Stimulated activated CD8-positive, alpha-beta memory T cell treated with anti-CD3 and anti-CD28 coated beads, Interleukin-15, amount 100 ng/mL, for 4 hours (primary cell): ENCODE measurements at places on chromosomes 6 and 20.

DNA sequence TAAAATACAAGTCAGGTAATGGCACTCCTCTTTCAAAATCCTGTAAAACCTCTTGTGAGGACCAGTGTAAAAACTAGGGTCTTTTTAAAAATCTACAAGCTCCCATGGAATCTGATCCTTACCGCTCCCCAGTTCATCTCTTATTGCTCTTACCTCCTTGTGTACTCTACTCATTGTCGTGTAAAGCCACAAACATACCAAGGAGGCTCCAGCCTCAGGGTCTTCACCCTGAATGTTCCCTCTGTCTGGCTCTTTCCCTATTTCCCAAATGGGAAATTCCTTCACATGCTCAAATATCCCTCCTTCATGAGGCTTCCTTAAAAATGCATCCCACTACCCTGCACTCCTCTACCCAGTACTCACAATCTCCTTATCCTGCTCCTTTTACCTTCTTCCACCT is 67.1 kb downstream of the TASP1 start:
- no peak for DNase-seq

GRCh38 chr20:45087097-45087790 is 13.7 kb downstream of the KCNS1 start:
- no peak for DNase-seq

DNA sequence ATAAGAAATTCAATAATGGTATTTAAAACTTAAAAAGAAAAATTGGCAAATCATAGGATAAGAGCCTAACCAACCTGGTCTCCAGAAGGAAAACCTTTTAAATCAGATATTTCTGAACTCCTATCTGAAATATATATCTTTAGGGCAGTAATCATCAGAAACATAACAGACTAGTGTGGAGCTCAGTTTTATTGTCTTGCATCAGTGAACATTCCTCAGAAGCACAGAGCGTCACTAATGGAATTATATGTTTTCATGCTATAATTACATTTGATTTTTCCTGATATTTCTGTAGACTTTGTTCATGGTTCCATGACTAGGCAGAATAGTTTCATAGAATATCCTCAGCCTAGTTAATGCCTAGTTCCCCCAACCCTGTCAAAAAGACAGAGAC is 262.2 kb downstream of the EYA4 start:
- no peak for DNase-seq

- no peak for DNase-seq
Measured at GRCh38 chr20:57313951-57314350, 15.7 kb upstream of the SPO11 start.

GRCh38 chr6:31725502-31726350 is 2.6 kb downstream of the MPIG6B start:
- no peak for DNase-seq

GRCh38 chr6:142945446-142946180 is 637 bp upstream of the HIVEP2 start:
- DNase-seq = peak; percentile 41

DNA sequence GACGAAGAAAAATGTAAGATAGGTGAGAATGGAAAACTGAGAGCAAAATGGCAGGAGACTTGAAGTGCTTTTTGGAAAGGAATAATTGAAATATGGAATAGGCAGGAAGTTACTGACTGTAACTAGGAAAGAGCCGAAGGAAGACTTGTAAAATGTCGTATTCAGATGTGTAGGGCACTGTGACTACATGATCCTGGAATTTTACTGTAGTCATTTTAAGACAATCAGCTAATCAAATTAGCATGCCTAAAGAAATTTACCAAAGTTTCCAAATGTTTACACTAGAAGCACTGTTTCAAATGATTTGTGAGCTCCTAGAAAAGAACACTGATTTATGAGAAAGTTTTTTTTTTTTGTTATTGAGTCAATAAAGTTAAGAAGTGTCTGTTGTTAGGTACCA is 21.2 kb upstream of the ADIG start:
- DNase-seq = no peak

DNA sequence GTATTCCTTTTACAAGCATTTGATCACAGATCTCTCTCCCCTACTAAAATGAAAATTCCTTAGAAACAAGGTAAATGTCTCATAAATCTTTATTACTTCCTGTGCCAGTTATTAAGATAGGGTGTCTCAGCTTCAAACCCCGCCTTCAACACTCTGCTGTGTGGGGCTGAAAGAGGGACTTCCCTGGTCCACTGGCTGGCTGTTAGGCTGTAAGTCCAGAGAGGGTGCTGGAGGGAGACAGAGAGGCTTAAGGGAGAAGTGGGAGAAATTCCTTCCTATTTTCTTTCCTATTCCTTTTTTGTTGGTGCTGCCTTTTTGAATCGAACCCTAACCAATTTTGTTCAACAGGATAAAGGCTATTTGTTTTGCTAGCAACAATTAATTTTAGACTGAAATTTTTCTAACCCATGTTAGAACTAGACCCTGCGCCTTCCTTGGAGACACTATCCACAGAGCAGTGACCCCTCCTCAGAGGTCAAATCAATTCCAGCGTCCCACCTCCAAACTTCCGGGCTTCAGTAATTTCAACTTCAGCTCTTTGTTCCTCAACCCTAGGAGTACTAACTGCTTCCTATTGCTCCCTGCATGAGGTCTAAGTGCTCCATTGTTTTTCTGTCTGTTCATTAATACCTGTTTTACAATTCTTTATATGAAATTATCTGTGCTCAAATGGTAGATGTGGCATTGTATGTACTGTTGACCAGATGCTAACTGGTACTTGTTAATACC is 207.5 kb upstream of the OPRM1 start:
- no peak for DNase-seq

DNA sequence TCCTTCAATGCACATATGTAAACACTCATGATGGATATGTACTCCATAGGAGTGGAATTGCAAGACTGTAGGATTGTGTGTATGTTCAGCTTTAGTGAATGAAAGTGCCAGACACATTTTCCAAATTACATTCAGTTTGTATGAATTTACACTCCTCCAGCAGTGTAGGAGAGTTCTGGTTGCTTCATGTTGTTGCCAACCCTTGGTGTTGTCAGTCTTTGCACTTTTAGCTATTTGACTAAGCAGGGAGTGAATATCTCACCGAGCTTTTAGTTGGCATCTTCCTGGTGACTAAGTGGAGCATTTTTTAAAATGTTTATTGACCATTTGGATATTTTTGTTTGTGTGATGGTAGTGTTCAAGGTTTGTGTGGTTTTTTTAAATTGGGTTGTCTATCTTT is 23.9 kb downstream of the NKX2-4 start:
- no peak for DNase-seq

GRCh38 chr6:40349123-40349900 is 237.9 kb downstream of the LRFN2 start:
- no peak for DNase-seq

GRCh38 chr6:135540207-135540840 is 42.8 kb upstream of the AHI1 start:
- no peak for DNase-seq

GRCh38 chr20:57445298-57445697 is 54.1 kb downstream of the RBM38 start:
- DNase-seq = no peak

DNA sequence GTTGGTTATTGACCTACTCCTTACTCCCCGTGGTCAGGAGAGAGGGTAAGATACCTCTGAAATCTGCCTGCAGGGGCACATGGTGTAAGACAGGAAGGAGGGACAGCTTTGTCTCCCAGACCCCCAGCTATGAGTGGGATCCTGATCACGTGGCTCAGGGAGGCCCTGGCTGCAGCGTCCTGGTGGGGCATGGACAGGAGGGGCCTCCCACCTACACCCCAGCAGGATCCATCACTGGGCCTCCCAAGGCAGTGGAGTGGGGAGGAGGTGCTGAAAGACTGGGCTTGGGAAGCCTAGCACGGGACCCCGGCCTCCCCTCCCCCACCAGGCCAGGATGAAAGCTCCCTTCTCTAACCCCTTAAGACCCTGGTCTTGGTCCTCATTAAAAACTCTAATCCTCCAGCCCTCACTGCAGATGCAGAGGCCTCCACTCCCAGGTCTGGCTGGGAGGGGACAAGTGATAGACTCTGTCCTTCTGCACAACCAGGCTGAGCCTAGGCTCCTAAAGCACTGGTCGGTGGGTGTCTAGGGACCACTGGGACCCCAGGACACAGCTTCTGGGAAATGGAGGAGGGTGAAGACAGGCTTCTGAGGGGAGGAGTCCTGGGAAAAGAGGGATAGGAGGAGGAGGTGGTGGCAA is 29.6 kb upstream of the VEGFA start:
- no peak for DNase-seq

- peak; percentile 56 for DNase-seq
Measured at GRCh38 chr6:135183002-135183531, 2.0 kb downstream of the MYB start.

GRCh38 chr6:146984251-146984924 is 219.8 kb upstream of the STXBP5 start:
- DNase-seq = no peak

DNA sequence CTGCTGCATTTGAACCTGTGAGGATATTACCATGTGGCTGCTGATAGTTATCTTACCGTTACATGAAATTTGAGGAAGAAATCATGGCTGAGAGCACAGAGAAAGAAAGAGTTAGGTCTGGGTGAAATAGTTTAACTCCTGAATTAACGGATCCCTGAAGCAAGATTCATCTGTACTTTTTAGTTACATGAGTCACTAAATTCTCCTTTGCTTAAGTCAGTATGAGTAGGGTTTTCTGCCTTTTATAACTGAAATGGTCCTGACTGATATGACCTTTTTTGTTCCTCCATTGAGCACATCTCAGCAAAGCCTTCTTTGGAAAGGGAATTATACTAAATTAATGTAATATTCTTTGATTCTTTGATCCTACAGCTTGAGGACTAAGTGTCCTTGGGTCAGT is 333.3 kb upstream of the ZFP64 start:
- no peak for DNase-seq
